ENCODE measurements at places on chromosomes 13 and 19.

DNA sequence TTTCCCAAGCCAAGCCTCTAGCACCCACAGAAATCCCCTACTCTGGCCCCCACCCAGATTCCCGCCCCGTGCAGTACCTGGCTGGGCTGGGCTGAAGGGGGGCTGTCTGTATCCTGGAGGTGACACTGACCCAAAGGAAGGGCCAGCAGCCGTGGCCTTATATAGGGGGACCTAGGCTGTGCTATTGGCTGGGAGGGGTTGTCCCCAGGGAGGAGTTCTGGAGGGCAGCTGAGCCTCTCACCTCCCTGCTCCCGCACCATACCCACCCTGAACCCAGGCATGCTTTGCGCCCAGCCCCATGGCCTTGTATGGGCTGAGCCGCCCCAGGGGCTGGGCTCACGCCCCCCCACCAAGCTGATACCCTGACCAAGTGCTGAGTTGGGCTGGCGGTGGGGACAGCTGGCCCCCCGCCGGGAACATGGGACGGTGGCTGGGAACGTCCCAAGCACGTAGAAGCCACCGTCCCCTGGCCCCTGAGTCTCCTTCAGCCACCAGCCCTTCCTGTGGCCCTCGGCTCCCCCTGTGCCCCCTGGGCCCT is at the start of gene CKM:
Gene CKM (minus strand): TSS at position 132 of the 538 bp plus-strand sequence. CDS start 3,162 bp downstream, outside the sequence.
- DNase-seq = no peak

DNA sequence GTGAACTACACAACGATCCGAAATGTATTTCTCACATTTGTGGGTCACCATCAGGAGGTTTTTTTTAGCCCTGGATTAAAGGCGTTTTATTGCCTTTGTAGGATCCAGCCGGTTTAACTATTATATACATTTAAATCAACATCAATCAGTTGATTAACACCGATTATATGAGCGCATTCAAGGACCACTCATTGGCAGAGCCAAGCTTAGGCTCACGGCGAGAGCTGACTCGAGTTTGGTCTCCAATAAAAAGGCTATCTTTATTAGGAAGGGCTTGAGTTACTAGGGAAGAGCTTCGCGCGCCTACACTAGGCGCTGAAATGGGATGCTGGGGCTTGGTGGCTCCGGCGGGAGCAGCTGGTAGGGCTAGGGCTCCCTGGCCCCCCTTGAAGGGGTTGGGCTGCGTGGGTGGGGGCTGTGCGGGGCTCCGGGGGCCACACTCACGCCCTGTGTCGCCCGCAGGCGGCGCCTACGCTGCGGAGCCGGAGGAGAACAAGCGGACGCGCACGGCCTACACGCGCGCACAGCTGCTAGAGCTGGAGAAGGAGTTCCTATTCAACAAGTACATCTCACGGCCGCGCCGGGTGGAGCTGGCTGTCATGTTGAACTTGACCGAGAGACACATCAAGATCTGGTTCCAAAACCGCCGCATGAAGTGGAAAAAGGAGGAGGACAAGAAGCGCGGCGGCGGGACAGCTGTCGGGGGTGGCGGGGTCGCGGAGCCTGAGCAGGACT is 4.2 kb downstream of the PDX1 start:
- DNase-seq = no peak

- no peak for DNase-seq
Observed at GRCh38 chr13:101755228-101755887, 302.9 kb downstream of the ITGBL1 start.

- no peak for DNase-seq
Observed at GRCh38 chr13:43347877-43348276, 324.5 kb downstream of the DNAJC15 start.

GRCh38 chr19:51551673-51552432 is 19.2 kb upstream of the ZNF175 start:
- no peak for DNase-seq

DNA sequence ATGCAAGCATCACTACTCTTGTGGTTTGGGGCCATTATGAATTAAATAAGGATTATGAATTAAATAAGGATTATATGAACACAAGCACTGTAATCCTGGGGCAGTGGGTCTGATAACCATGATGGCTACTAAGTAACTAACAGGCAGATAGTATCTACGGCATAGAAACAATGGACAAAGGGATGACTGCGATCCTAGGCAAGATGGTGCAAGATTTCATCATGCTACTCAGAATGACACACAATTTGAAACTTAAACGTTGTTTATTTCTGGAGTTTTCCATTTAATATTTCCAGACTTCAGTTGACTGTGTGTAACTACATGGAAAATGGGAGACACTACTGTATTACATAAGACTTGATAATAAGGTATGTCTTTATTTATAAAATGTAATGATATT is 15.1 kb downstream of the KCNRG start:
- DNase-seq = no peak

DNA sequence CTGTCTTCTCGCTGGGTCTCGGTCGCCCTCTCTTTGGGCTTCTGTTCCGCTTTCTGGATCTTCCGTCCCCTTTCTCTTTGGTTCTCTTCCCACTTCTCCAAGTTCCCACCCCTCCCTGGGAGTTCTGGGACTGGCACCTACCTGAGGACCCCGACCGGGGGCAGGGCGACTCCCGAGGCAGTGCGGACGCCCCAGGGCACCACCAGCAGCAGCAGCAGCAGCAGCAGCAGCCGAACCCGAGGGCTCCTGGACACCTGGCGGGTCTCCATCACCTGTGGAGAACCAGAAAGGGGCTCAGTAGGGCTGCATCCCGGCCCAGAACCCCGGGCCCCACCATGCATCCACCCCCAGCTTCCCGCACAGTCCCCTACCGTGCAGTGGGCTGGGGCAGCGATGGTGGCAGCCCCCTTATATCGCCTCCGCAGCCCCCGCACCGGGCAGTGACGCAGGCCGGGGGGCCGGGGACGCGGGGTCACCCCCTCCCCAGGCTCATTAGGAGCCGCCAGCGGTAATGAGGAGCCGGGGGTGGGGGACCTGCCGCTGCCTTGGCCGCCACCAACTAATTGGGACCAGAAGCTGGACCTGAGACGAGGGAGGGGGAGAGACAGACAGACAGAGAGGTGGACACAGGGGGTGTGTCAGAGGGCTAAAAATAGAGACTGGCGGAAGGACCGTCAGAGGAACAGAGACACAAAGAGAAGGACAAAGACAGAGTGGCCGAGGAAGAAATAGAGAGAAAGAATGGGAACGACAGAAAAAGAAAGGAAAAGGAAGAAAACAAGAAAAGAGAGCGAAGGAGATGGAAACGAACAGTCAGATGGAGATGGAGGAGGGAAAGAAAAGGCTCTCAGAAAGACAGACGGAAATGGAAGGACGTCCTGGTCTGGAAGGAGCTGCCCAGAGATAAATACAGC is at the start of gene PTH2:
Gene PTH2 (minus strand): TSS at position 371 of the 914 bp plus-strand sequence. CDS start 102 bp downstream, at position 269.
- no peak for DNase-seq

- DNase-seq = no peak
Observed at GRCh38 chr19:44367024-44367423, 10.5 kb upstream of the ZNF112 start.

GRCh38 chr19:46218160-46218559 is 11.4 kb upstream of the IGFL1 start:
- no peak for DNase-seq

DNA sequence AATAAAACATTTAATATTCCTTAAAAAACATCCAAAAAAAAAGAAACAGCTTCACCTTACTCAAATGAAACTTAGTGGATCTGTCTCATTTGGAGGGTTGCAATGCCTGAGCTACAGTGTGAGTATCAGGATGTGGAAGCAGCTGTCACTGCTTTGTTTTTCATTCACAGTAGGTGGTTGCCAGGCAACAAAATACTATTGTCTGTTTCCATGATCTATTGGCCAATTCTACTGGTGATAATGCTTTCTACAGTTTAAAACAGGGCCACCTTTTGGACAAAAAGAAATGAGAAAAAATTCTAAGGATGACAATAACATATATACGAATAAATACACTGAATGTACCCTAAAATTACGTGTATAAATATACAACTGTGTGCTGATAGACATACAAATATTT is 3.0 kb downstream of the ENOX1 start:
- DNase-seq = no peak

GRCh38 chr13:42422681-42423080 is 150.7 kb downstream of the AKAP11 start:
- no peak for DNase-seq

GRCh38 chr13:48160606-48161278 is 65.8 kb upstream of the MED4 start:
- DNase-seq = peak; percentile 46

- DNase-seq = peak; percentile 18
Observed at GRCh38 chr19:30023330-30023729, 81.3 kb downstream of the URI1 start.

GRCh38 chr13:93984876-93985275 is 494.6 kb downstream of the DCT start:
- DNase-seq = no peak

GRCh38 chr13:102172406-102172805 is 229.4 kb downstream of the FGF14 start:
- no peak for DNase-seq

DNA sequence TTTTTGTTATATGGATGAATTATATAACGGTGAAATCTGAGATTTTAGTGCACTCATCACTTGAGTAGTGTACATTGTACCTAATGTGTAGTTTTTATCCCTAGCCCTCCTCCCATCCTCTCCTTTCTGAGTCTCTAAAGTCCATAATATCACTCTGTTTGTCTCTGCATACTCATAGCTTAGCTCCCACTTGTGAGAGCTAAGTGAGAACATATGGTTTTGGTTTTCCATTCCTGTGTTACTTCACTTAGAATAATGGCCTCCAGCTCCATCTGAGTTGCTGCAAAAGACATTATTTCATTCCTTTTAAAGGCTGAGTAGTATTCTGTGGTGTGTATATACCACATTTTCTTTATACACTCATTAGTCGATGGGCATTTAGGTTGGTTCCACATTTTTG is 94.0 kb downstream of the SLC10A2 start:
- DNase-seq = no peak

GRCh38 chr13:23432626-23433025 is 876 bp downstream of the SACS start:
- no peak for DNase-seq

DNA sequence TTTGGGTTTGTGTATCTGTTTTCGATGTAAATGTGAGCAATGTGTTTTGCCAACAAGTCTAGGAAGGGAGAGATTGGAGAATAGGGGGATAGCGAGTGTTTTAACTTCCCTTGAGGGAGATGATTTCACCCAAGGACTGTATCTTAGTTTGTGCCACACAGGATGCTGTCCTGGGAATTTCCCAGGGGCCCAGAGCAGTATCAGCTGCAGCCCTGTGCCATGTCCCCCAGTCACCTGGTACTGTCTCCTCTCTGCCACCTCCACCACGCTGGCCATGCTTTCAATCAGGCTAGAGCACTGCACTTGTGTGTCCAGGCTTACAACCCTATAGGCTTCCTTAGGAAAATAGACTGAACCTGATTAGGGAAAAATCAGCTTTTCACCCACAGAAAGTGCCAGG is 40.1 kb upstream of the CLDN10 start:
- DNase-seq = no peak

DNA sequence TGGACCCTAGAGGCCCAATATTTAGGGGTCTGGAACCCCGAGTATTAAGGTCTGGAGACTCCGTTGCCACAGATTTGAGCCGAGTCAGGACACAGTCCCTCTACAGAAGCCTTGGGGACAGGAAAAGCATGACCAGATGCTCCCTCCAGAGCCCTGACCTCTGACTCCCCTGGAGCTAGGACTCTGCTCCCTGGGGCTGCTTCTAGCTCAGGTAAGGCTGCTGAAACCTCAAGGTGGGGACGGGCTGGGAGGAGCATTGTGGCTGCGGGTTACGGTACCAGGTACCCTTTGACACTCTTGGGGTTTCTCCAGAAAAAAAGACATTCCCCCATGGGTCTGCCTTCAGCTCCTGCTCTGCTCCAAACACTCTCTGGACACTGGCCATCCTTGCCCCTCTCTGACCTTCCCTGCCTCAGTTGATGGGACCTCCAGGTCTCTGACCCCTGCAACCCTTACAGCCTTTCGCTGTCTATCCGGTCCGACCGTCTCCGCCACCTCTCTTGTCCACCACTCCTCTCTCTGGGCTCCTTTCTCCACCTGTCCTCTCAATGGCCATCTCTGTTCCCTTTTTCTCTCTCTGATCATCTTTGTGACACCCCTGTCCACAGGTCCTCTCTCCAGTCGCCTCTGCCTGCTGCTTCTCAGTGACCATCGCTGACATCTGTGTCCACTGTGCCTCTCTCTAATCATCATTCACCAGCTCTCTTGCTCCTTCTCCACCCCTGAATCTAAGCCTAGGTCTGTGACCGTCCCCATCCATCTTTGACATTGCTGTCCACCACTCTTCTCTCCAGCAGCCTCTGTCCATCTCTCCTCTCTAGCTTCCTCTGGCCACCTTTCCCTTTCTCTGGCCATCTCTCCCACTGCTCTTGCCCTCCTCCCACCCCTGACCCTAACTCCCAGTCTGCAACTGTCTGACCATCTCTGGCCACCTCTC is 1.4 kb downstream of the LRFN3 start:
- no peak for DNase-seq

DNA sequence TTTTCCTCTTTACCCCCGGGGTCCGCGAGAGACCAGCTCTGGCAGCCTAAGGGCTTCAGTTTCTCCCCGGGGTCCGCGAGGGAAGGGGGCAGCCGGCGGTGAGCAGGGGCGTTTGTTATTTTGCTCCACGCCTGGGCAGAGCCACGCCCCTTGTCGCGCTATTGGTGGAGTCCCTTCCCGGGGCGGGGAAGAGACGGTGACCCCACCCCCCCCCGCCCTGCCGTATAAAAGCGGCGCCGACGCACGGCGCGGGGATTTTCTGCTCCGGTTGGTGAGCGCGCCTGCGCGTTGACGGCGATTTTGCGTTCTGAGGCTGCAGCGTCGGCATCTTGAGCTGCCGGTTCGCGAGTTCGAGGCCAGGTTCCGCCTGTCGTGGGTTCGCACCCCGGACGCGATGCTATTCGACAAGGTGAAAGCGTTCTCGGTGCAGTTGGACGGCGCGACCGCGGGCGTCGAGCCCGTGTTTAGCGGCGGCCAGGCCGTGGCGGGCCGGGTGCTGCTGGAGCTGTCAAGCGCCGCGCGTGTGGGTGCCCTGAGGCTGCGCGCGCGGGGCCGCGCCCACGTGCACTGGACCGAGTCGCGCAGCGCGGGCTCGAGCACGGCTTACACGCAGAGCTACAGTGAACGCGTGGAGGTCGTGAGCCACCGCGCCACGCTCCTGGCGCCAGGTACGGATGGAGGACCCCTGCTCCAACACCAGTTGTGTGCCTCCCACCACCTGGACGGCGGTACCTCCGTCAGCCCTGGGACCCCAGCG is at the start of gene ARRDC2:
Gene ARRDC2 (plus strand): TSS at position 254 of the 757 bp plus-strand sequence. CDS start 141 bp downstream, at position 395.
- peak; percentile 83 for DNase-seq

- DNase-seq = no peak
Observed at GRCh38 chr13:113923376-113924063, 50.4 kb downstream of the C13orf46 start.

- peak; percentile 51 for DNase-seq
Observed at GRCh38 chr19:4914736-4915501, 5.6 kb downstream of the UHRF1 start.

GRCh38 chr13:111632906-111633305 is 312.5 kb downstream of the TEX29 start:
- no peak for DNase-seq

- no peak for DNase-seq
Observed at GRCh38 chr13:25977216-25977615, 74.6 kb downstream of the SHISA2 start.

Data from inflammatory macrophage treated with lipopolysaccharide for 1 hour (primary cell).